ENCODE measurements at places on chromosomes 1 and 21.

DNA sequence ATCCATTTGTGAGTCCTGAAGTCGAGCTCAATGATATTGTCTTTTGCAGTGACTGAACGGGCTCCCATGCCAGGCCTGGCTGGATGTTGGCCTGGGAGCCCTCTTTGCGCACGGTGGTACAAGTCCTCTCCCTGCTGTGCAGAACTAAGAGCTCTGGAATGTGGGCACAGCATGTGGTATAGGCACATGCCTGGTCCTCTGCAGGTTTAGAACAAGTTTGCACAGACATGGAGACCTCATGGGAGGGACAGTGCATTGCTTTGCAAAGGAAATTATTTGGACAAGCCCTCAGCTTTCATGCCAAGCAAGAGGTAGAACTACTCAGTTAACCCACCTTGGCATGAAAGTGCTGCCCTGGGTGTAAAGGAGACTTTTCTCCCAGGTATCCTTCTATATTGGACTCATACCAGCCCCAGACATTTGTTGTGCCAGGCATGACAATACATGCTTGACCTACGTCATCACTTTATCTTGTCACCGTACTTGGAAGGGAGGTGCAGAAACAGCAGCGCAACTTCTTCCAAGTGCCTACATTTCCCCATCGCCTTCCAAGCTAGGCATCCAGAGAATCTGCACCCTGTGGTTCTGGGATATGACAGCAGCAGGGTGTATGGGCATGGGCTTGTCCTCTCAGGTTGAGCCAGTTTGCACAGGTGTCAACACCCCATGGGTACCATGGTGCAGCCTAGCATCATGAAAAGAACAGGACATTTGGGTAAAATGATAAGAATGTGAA lies 37.6 kb upstream of the MRPS6 start:
- DNase-seq, result no peak

DNA sequence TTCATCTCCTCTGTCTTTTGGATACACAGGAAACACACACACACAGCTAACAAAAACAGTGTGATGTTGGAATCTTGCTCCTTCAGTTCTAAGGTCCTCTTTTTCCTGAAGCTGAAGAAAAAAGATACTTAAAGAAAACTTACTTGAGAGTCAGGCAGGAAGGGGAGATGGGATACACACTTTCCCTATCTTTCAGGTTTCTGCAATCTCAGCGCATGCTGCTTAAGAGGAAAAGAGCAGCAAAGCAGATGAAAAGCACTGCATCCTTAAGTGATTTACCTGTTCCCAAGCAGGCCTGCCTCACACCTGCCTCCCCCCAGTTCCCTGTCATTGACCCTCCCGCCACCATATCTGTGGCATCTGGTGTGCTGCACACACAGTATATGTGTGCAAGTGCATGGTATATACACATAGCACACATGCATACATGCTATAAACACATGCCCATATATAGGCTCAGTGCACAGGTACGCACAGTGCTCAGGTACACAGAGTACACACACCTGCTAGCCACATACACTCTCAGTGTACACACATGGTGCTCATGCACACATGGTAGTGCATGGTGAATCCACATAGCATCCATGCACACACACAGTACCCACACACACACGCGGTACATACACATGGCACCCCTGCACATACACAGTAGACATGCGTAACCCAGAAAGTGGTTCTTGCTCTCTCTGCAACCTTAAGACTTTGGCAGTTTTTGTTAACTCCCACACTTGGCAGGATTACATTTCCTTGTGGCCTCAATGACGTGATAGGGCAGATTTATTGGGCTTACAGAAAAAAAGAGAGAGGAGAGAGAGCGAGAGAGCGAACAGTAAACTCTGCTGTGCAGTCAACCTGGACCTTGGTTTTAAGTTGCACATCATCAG lies 166.9 kb downstream of the TOMM20 start:
- peak; percentile 56 for DNase-seq

DNA sequence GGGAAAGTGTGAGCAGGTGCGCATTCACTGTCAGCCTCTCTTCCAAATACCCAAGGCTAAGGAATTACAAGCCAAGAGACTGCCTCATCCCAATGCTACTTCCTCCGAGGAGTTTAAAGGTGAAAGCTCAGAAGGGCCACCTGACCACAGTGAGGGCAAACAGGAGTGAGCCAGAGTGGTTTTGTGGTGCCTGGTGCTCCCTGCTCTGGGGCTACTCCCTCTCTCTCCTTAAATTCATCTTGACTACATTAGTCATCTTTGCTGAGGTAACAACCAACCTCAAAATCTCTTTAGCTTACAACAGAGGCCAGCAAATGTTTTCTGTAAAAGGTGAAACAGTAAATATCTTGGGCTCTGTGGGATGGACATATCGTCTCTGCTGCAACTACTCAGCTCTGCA lies 14.2 kb upstream of the ZBTB8A start:
- DNase-seq, result no peak

DNA sequence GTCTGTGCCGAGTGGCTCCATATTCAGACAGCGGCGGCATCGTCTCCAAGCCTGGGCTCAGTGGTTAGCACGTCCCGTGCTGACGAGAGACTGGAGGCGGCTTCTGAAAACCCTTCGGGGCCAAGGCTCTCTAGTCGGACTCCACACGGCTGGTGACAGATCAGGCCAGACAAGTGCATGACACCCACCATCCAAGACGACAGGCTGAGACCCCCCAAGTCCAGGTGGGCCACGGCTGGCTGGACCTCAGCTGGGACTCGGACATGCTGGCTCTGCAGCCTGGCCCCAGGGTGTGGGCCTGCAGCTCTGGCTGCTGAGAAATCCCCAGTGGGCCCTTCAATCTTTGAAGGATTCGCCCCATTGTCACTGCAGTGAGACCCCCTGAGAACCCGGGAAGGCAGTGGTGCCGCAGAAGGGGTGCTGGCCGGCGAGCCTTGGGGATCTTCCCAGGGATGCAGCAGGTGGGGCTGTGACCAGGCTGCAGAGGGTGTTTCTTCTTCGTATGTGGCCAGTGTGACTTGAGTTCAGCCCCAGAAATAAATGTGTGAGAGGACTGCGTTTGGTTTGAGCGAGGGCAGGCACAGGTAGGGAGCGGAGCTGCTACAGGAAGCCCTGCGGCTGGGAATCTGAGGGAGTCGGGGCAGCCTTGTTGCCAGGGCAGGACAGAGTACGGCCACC lies 15.9 kb upstream of the SLC19A1 start:
- peak; percentile 63 for DNase-seq

Measured in sigmoid colon (tissue), 7 donors.